Esophagus squamous epithelium (tissue), 5 donors: ENCODE measurements at places on chromosomes 5 and 9. TPM values are rescaled to one million over a fixed set of nuclear protein-coding genes. Genes with fewer than 3 reads are reported as not detected.

DNA sequence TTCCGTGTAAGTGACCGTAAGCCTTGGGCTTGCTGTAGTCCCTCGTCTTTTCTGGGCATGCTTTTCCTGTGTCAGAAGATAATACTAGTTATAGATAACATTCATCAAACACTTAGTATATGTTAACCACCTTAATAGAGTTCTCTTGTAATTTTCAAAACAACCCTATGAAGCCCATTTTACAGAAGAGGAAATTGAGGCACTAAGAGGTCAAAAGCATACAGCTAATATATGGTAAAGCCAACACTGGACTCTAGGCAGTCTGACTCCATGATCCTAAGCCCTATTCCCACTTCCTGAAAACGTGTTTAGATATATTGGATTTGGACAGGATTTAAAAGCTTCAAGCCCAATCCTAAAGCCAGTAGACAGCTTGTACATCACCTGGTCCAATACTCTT, 153.8 kb downstream of the CEP120 start:
- no peak overlapping the region for H3K4me3 ChIP-seq
- DNase-seq: no peak
- no peaks in the 10 kb centered on the region for H3K27me3 ChIP-seq
- H3K4me1 ChIP-seq: no peaks in the 10 kb centered on the region
- H3K36me3 ChIP-seq: no peaks in the 10 kb centered on the region

GRCh38 chr5:53871050-53871449, 310.6 kb downstream of the NDUFS4 start:
- H3K36me3 ChIP-seq: no peaks in the 10 kb centered on the region
- no peaks in the 10 kb centered on the region for H3K4me1 ChIP-seq
- H3K27me3 ChIP-seq: no peaks in the 10 kb centered on the region
- H3K27ac ChIP-seq: no peak overlapping the region
- no peak for DNase-seq

DNA sequence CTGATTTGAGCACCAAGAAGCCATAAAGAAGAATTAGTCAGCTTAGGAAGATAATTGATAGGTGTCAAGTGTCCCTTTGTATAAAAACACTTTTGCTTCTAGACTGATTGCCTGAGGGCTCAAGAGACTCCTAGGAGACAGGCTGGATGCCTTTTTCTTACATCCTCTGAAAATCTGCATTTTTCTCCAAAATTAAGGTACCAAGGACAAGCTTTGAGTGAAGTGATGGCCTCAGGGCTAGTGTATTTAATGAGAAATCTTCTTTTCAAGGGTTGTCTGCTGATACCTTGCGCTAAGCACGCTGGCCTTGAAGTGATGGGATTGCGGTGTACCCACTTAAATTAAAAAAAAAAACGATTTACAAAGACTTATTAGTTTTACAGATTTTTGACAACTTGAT, 304.0 kb downstream of the TLR4 start:
- H3K27ac ChIP-seq: no peak overlapping the region
- H3K4me1 ChIP-seq: no peaks in the 10 kb centered on the region
- H3K27me3 ChIP-seq: no peaks in the 10 kb centered on the region
- no peaks in the 10 kb centered on the region for H3K36me3 ChIP-seq
- no peak overlapping the region for H3K4me3 ChIP-seq
- no peak for DNase-seq

DNA sequence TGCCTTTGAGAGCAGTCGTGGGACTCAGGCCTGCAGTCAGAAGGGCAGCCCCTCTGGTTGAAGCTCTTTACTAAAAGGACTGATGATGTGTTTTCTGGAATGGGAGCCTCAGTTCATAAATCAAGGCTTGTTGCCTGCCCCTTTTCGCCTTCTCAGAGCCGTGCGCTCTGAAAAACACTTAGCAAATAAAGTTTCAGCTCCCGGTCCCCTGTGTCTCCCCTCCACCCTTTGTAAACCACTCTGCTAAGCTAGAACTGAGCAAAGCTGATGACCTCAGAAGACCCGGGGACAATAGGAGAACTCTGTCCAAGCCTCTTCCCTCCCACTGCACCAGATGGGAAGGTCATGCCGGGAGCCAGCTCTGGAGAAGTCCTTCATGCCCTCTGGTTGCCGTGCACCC, 39.3 kb upstream of the ADRA1B start:
- H3K4me1 ChIP-seq: peaks cover 26% of the 10 kb centered on the region
- H3K36me3 ChIP-seq: no peaks in the 10 kb centered on the region
- no peaks in the 10 kb centered on the region for H3K27me3 ChIP-seq

DNA sequence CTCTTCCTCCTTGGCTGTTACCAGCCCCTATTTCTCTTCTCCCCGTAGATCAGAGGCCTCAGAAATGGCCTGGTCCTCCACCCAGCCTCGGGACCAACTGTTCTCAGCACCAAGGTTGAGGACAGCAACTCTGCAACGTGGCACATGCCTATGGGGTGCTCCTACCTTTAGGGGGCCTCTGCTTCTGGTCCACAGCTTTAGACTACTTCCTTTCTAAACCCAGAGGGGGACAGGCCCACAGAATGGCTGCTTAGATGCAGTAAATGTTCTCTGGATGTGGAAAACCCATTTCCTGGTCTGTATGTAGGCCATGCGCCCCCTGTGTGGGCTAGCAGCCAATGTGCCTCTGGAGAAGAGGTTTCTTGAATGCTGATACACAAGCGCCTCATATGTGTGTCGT, 68.4 kb downstream of the NRG2 start:
- H3K27ac ChIP-seq: no peak overlapping the region
- H3K36me3 ChIP-seq: no peaks in the 10 kb centered on the region
- H3K27me3 ChIP-seq: no peaks in the 10 kb centered on the region
- DNase-seq: no peak
- no peaks in the 10 kb centered on the region for H3K4me1 ChIP-seq

Gene LCP2
- 12.4 TPM for total RNA-seq

Gene IL31RA
- not detected for total RNA-seq

DNA sequence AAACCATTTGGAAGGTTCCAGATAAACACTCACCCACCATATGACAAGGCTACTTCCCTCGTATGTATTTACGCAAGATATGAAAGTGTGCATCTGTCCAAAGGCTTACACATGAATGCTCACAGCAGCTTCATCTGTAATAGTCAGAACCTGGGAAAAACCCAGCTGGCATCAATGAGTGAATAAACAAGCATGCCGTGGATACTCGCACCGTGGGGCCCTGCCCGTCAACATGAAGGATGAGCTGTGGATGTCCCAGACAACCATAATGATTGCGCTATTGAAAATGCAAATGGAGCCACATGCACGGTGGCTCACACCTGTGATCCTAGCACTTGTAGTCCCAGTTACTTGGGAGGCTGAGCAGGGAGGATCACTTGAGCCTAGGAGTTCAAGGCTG, 60.6 kb upstream of the FCN1 start:
- DNase-seq: no peak
- H3K36me3 ChIP-seq: no peaks in the 10 kb centered on the region
- H3K27me3 ChIP-seq: no peaks in the 10 kb centered on the region
- no peak overlapping the region for H3K27ac ChIP-seq
- no peaks in the 10 kb centered on the region for H3K4me1 ChIP-seq
- H3K4me3 ChIP-seq: no peak overlapping the region

GRCh38 chr5:136364307-136364706, 1.0 kb downstream of the TRPC7 start:
- no peaks in the 10 kb centered on the region for H3K27me3 ChIP-seq
- no peaks in the 10 kb centered on the region for H3K36me3 ChIP-seq
- no peak for DNase-seq
- H3K4me3 ChIP-seq: no peak overlapping the region
- no peaks in the 10 kb centered on the region for H3K4me1 ChIP-seq

DNA sequence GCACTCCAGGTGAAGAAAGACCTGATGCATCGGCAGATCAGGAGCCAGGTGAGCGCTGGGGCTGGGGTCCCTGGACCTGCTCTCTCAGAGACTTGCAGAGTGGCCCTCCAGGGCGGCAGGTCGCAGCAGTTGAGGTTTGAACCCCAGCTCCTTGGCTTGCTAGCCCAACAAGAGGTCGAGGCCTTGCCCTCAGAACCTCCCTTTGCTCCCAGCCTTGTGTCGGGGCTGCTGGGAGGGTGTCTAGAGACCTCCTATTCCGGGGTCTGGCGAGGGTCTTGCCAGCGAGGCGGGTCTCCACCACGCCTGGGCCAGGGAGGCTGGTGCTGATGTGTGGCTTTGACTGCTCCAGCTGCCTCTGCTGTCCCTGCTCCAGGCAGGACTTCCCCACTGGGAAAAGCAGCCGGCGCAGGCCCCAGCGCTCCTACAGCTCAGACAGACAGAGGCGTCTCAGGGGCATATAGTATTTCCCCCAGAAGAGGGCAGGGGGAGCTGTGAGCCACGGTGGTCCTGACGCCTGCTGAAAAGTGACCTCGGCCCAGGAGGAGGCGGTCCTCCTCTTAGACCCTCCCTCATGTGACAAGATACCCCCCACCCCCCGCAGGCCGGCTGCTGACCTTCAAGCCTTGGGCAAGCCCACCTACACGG, 38.3 kb downstream of the LRSAM1 start:
- no peak overlapping the region for H3K27ac ChIP-seq
- H3K27me3 ChIP-seq: no peaks in the 10 kb centered on the region
- H3K4me1 ChIP-seq: peaks cover under 1% of the 10 kb centered on the region
- peaks cover 20% of the 10 kb centered on the region for H3K36me3 ChIP-seq
- H3K4me3 ChIP-seq: no peak overlapping the region

DNA sequence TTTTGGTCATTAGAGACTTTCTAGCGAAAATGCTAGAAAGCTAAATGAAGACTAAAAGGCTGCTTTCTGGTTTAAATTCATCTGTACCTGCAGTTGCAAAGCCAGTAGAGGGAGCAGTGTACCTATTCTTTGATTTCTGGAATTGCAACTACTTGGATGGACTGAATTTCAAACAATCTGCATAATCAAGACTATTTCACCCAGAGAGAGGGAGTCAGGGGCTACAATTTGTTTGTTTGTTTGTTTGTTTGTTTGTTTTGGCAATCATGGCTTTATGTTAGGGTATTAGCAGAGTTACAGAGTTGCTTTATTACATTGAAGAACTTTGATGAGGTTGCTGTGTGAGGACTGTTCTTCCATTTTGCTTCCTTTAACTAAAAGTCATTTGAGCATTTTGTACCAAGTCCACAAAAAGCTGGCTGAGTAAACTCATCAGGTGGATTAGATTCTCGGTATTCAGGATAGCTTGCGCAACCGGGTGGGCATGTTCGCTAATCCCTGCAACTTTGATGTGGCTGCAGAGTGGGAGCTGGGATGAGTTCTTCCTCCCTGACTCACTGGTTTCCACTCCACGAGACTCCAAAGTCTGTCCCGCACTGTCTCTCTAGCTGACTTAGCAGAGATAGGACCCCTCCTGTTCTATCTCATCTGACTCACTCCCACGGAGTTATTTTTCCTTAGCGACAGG, 80.0 kb upstream of the TUT7 start:
- no peaks in the 10 kb centered on the region for H3K36me3 ChIP-seq
- no peaks in the 10 kb centered on the region for H3K4me1 ChIP-seq
- DNase-seq: no peak
- no peak overlapping the region for H3K27ac ChIP-seq
- H3K27me3 ChIP-seq: no peaks in the 10 kb centered on the region
- peak overlapping the region; percentile 1 for H3K4me3 ChIP-seq

DNA sequence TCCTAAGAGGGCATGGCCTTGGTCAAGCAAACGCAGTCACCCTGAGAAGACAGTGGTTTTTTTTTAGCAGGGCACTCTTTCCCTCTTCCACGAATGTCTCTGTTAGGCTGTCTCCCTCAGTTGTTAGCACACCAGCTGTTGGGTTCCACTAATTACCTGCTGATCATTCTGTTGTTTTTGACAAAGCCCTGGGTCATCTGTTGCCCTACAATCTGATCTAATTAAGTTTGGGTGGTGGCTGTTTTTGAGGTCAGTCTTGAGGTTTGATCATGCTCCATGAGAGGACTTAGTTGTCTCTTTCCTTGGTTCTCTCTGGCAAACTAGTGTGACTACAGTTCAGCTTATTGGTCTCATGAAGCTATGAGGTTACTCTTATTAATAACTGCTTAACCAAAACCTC, 5.0 kb upstream of the PTPDC1 start:
- H3K4me1 ChIP-seq: peaks cover 13% of the 10 kb centered on the region
- H3K27ac ChIP-seq: no peak overlapping the region
- no peaks in the 10 kb centered on the region for H3K36me3 ChIP-seq
- no peak overlapping the region for H3K4me3 ChIP-seq

GRCh38 chr5:131382407-131383395, 118.8 kb downstream of the CDC42SE2 start:
- peaks cover 54% of the 10 kb centered on the region for H3K4me1 ChIP-seq
- H3K36me3 ChIP-seq: no peaks in the 10 kb centered on the region
- no peaks in the 10 kb centered on the region for H3K27me3 ChIP-seq
- DNase-seq: no peak

Gene TDRD7
- 11.0 TPM for total RNA-seq

DNA sequence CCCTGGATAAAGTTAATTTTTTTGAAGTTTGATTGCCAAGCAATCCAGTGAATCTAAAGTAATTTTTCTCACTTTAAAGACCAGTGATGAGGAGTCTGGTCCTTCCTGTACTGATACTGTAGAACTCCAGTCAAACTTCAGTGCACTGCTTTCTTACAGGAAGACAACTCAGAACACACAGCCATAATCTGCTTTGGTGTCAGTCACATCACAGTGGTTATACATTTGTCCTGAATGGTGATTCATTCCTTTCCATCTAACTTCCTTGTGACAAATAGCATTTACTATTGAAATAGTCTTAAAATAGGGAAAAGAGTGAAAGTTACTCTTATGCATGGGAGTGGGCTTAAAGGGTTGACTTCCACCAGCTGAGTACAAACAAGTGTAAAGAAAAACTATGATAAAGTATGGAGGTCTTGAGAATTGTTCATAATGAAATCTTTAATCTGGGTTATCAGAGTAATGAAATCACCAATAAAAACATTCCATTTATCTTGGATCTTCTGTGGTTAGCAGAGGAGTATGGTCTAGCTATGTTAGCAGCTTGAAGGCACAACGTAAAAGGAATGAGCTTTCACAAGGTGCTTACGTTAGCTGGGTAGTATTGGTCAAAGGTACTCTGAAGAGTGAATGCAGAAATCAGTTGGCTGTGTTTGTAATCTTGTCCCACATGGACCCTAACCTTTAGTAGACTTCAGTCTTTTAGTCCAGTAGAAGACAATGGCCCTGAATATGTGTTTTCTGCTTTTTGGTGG, 41.5 kb downstream of the DCP2 start:
- no peaks in the 10 kb centered on the region for H3K27me3 ChIP-seq
- H3K4me1 ChIP-seq: no peaks in the 10 kb centered on the region
- H3K4me3 ChIP-seq: no peak overlapping the region
- H3K36me3 ChIP-seq: peaks cover 79% of the 10 kb centered on the region

Gene NSUN2
- 65.8 TPM for total RNA-seq

DNA sequence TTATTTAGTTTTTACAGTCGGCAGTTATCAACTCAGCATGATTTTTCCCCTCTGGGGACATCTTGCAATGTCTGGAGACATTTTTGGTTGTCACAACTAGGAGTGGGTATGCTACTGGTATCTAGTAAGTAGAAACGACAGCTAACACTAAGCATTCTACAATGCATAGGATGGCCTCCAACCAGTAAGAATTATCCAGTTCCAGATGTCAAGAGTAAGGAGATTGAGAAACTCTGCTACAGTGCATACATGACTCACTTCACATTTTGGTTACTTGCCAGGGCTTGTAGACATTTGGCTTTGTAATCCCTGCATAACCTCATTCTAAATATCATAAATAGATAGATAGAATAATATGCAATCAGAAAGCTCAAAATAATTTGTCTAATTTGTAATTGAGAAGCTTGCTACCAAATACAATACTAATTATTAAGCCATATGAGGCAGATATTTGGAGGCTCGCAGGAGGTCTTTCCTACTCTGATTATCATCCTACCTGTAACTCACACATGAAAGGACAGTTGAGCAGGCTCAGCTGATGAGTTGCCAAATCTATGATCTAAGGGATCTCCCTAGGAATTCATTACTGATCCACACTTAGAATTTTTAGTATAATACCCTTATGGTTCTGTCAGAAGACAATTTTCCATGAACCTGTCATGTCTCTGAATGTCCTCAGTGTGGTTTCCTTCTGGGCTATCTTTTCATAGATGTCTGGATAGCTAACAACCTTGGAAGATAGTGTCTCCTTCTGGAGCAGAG, 346.9 kb upstream of the TLE4 start:
- peaks cover 48% of the 10 kb centered on the region for H3K4me1 ChIP-seq
- H3K36me3 ChIP-seq: no peaks in the 10 kb centered on the region
- no peak for DNase-seq
- no peaks in the 10 kb centered on the region for H3K27me3 ChIP-seq
- H3K4me3 ChIP-seq: no peak overlapping the region
